NCI-H1694 (cell line): ENCODE measurements at places on chromosomes 16 and 17.

DNA sequence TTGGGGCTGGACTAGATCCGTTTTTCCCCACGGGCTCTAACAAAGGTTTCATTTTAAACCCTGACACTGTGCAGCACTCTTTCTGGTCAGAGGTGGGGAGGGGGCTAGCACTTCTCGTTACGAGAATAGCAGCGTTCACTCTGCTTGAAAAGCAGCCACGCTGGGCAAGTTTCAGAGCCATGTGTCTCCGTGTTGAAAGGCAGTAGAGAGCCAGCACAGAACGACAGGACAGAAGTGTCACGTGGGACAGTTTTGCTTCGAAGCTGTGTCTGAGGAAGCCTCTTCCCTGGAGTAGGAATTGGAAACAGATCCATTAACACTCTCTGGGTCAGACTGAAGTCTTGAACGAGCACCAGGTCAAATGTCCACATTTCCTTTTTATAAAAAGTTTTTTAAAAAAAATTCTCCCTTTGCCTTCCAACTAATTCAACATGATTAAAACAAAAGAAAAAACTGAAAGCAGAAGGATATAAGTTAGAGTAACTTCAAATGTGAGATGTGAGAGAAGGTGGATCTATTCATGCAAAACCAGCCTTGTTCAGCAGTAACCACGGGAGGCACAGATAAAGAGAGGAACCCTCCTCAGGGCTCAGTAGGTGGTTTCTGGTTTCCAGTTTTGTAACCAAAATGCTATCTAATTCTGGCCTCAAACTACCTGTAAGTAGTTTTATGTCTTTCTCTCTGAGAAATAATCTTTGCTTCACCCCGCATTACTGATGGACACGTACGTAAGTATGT is 65.0 kb downstream of the SMG6 start:
- DNase-seq: no peak

DNA sequence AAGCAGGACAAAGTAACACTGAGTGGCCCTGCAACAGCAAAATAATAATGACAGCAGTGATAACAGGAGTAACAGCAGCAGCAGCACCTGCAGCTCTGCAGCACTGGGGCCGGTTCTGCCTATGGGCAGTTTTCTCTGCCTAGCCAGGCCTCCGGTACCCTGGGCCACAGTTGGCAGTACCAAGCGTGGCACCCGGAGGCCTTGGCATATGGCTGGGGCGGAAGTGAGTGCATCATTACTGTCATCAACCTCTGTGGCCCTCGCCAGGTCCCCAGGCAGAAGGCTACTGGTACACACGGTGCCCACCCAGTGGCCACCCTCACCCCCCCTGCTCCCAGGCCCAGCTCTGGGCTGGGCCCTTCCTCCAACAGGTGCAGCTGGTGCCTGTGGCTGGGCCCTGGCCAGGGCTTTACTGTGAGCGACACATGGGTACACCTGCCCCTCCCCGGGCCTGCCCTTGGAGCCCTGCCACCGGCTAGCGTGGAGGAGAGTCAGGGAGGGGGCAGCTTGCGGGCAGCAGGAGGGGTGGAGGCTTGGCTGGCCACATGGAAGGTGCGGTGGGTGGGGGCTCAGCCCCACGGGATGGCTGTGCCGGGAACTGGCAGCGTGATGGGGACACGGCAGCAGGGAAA is 3.0 kb downstream of the KCNJ12 start:
- no peak for DNase-seq

DNA sequence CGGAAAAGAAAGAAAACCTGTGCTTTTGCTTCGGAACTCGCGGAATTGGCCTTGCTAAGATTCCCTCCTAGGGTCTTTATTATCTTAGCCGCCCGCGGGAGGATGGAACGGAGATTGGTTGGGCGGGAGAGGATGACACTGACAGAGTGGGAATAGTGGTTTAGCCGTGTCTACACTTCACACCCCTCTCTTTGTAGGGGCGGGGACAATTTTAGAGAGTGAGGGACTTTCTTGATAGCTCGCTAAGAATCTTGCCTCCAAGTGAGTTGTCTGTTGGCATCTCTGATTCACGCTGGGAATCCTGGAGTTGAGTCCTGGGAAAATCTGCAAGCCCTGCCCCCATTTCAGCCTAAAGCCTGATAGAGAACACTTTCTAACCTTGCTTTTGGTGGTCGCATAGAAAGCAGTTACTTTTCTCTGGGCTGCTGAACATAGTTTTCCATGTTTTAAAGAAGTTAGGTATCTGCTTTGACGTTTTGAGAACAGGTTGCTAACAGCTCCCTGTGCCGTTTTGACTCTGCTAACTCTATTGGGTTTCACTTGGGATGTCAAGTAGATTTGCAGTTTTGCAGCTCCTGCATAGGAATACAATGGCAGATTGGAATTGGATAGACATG is 697 bp downstream of the NOL11 start:
- no peak for DNase-seq

GRCh38 chr16:52318302-52319009 is 228.5 kb downstream of the TOX3 start:
- DNase-seq: peak; percentile 51

DNA sequence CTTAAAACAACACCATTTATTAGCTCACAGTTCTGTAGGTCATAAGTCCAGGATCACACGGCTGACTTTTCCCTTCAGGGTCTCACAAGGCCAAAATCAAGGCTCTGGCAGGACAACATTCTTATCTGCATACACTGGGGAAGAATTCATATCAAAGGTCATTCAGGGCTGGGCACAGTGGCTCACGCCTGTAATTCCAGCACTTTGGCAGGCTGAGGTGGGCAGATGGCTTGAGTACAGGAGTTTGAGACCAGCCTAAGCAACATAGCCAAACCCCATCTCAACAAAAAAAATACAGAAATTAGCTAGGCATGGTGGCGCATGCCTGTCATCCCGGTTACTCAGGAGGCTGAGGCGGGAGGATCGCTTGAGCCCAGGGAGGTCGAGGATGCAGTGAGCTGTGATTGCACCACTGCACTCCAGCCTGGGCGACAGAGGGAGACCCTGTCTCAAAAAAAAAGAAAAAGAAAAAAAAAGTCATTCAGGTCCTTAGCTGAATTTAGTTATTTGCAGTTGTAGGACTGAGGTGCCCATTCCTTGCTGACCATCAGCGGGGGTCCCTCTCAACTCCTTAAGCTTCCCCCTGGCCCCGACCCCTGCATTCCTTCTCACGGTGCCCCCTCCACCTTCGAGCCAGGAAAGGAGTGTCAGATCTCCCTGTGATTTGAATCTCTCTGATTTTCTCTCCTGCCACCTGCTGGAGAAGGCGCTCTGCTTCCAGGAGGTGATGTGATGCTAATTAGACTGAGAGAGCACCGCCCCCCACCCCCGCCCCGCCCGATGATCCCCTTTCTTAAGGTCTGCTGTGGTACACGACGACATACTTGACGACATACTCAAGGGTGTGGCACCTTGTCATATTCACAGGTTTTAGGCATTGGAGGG is 91.8 kb upstream of the CLEC18A start:
- peak; percentile 46 for DNase-seq
